ENCODE measurements at places on chromosomes 7 and 10. TPM values are rescaled to one million over a fixed set of nuclear protein-coding genes. Genes with fewer than 3 reads are reported as not detected.

Gene PAOX
- 6.7 TPM for total RNA-seq

Gene SP8
- total RNA-seq = not detected

Gene POLR2J2
- total RNA-seq = 2.8 TPM

Gene GIMAP7
- total RNA-seq = not detected

Gene PFKFB3
- 9.5 TPM for total RNA-seq

Gene GALNT17
- 0.79 TPM for total RNA-seq

Gene PLXDC2
- 19.6 TPM for total RNA-seq

Gene EPDR1
- 1.6 TPM for total RNA-seq

Gene TMEM213
- not detected for total RNA-seq

Gene NACAD
- total RNA-seq = 7.6 TPM

Gene PRKCQ
- total RNA-seq = 0.11 TPM

Gene ZNF479
- total RNA-seq = not detected

Gene LRRN3
- 0.11 TPM for total RNA-seq

Gene SPDYE9
- total RNA-seq = not detected

Gene TBX20
- total RNA-seq = 0.22 TPM

Gene ZNF365
- not detected for total RNA-seq

Gene SFTPD
- not detected for total RNA-seq

Gene FAM25C
- total RNA-seq = 20.6 TPM

Gene TAS2R5
- total RNA-seq = 2.6 TPM

Measured in placental epithelial cell (primary cell).